ENCODE measurements at places on chromosomes 5 and 9.

GRCh38 chr9:8189881-8190280 is 390.3 kb upstream of the DMAC1 start:
- DNase-seq = no peak

DNA sequence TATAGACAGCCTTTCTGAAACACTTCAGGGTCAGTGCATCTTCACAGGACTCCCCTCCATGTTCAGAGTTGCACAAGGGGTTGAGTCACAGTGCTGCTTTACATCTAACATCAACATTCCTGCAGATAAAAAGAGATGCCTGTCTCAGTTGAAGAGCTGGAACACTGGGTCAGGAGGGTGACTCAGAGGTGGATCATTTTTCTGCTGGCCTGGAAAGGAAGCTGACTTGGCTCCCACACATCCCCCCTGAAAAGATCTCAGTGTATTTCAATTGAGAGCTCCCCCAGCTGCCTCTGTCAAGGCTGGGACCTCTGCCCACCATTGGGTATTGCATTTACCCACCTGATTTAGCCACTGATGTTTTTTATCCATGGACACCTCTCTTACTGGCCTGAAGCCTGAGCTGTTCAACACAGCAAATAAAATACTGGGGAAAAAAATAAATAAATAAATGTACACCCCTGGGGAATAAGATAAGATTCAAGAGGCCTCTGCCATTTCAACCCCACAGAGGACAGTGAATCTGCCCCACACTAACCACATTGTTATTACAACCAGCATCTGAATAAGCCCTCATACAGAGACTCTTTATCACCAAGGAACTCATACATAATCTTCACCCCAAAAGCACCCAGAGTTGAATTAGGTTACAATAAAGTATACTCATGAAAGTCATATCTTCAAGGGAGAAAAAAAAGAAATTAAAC is 716.4 kb downstream of the SEMA5A start:
- no peak for DNase-seq

- DNase-seq = no peak
These were observed 127.6 kb downstream of the TMEM174 start for GRCh38 chr5:73300337-73301207.

DNA sequence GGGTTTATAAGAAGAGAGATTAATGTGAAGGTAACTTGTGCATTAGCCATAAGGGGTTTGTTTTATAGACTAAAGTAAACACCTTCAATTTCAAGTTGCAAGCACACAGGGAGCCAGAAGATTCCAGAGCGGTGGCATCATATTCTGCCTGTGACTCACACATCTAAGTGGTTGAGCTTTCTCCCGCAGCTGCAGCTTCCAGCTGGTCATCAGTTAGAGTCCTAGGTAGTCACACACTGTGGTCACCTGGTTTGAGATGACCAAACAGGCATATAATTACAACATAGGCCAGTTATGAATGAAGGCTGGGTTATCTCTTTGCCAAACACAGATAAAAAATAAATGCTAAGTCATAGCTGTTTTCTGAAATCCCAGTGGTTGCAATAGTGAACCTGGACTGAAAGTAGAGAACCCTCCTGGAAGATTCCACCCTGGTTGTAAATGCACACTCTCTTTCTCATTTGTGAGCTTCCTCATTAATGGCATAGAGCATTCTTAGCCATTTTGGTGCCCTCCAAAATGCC is 171.3 kb downstream of the GDNF start:
- DNase-seq = no peak

GRCh38 chr9:36486933-36487481 is 85.7 kb upstream of the MELK start:
- DNase-seq = peak; percentile 47

DNA sequence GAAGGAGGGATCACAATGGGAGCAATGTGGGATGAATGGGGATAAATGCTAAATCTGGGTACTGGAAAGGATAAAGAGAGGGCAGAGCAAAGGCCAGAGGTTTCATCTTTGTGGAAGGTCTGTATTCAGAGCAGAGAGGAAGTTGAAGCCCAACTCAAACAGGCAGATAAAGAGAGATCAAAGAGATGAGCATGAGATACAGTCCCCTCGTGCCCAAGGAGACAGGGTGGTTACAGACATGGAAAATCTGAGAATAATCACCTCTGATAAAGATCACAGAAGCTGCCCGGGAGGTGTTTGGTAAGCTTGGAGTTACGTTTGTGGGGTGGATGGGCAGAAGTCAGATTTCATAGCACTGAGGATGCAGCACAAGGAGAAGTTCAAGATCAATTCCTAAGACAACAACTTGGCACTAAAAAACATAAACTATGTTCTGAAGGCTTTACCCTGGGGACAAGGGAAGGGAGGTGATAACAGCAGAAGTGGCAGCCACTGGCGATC is 459 bp upstream of the ERAP2 start:
- DNase-seq = peak; percentile 24

DNA sequence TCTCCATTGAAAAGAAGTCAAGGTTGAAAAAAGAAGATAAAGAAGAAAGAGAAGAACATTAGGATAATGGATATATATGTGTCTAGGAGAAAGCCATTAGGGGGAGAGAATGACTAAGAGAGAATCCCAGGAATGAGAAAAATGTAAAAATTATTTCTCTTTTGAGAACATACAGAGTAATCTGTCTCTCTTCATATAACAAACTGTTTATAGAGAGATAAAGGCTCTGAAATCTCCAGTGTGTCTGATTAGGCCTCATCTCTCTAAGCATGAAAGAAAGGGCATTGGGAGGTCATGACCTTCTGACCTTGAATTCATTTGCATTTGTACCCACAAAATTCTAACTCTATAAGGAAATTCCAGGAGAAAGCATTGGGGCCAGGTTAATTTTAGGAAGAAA is 3.5 kb upstream of the MPDZ start:
- DNase-seq = no peak

DNA sequence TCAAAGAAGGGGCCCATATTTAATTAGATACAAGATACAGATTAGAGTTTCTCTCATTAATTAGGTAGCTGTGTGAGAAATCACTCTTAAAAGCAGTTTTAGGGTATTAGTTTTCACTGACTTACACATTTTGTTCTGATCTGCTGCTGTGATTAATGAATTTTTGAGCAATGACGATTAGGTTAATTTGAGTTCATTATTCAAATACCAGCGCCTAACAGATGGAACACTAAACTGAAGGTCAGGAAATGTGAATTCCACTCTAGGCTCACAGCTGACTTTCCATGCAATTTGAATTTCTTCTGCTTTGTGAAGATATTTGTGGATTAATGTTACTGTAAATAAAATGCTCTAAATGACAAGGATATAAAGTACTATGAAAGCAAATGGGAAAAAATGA is 380.6 kb downstream of the ADGRV1 start:
- DNase-seq = no peak

- no peak for DNase-seq
These were observed 92.5 kb upstream of the DMRT1 start for GRCh38 chr9:748861-749497.

GRCh38 chr5:107408564-107408963 is 262.2 kb downstream of the EFNA5 start:
- no peak for DNase-seq

- no peak for DNase-seq
These were observed 358.9 kb downstream of the ACTL7B start for GRCh38 chr9:108496846-108497245.

GRCh38 chr5:112192072-112192471 is 227.0 kb downstream of the EPB41L4A start:
- DNase-seq = no peak

DNA sequence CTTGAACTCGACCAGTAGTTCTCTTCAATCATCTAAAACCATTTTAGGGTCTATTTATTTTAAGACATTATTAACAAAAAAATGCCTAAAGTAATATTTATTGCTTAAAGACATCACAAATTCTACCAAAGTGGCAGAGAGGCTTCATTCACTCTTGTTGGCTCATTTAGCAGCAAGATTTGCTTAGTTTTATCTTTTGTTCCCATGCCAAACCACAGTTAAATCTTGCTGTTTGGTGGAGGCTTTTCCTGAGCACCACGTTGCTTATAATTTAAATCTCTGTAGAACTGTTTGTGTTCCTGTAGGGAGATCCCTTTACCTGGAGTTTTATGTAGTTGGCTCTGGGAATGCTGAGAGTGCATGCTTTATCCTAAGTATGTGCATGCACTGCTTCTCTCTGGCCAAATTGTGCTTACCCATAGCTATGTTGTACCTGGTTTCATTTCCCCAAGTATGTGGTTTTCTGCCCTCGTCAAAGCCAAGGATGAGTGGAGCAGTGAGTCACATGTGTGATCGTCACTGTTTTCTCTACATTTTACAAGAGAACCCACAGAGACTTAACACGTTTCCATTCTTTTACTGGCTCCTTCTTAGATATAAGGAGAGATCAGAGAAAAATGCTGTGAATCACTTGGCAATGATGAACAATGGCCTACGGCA is 42.1 kb upstream of the MAST4 start:
- no peak for DNase-seq

DNA sequence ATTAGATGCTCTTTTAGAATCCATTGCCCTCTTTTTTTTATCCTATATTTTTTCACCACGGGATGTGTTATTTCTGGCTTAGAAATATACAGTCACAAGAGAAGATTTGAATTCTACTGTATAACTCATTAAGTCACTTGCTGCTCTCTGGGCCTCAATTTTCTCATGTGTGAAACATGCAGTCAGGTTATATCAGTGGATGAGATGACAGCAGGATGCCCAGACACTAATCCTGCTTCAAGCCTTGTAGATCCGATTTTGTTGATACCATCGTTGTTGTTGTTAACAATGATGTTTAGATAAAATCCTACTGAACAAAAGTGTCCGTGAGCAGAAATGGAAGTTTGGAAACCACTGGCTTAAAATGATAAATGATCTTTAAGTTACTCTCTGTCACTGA is 421.9 kb upstream of the DMAC1 start:
- no peak for DNase-seq

- DNase-seq = no peak
These were observed 23.5 kb upstream of the SUSD1 start for GRCh38 chr9:112198646-112199045.

- DNase-seq = no peak
These were observed 17.9 kb downstream of the CSF1R start for GRCh38 chr5:150068472-150068871.

- no peak for DNase-seq
These were observed 102.7 kb downstream of the FOCAD start for GRCh38 chr9:20786807-20787206.

All from activated CD8-positive, alpha-beta memory T cell treated with anti-CD3 and anti-CD28 coated beads, Interleukin-2, amount 50 U/mL, for 4 hours (primary cell).